Epithelial cell of esophagus (primary cell): ENCODE measurements at places on chromosomes 5 and 9.

GRCh38 chr9:14687042-14687719, 6.1 kb downstream of the ZDHHC21 start:
- DNase-seq, result peak; percentile 55

DNA sequence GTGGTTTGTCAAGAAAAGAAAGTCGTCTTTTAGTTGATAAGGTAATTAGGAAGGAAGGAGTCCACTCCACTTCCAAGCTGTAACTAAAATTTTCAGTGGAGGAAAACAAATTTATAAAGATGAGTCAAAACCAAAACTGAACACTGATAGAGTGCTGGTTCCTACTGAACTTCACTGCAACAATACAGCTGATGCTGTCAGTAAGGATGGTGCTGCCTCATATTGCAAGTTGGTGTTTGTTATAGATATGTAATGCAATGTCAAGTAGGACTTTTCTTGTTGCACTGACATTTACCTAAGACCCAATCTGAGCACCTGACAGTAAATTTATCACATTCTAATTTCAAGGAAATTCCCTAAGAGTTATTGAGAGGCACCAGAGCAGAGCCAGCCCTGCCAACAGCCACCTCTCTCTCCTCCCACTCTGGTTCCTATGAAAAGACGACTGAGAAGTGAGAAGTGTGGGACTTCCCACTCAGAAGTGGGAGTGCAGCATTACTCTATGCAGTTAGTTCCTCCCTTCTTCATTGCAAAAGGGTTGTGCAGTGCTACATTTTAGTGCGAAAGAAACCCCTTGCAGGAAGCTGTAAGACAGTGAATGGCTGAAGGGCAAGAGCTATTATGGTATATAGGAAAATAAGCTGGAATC, 350.8 kb downstream of the NFIB start:
- DNase-seq, result no peak

DNA sequence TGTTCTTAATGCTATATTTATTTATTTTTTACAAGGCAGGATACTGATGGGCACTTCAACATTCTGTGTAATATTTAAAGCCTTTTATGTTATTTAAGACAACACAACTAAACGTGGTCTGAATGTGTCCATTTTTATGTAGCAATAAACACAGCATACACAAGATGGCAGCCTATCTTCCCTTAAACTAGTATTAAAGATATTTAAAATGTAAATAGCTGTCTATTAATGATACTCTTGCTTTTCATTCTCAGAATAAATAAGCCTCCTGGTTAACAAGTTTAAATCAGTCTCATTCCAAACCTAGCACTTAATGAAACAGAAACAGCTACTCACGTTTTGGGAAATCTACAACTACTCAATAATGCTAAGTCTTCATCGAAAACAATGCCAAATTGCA, 315.7 kb downstream of the MCTP1 start:
- peak; percentile 29 for DNase-seq

DNA sequence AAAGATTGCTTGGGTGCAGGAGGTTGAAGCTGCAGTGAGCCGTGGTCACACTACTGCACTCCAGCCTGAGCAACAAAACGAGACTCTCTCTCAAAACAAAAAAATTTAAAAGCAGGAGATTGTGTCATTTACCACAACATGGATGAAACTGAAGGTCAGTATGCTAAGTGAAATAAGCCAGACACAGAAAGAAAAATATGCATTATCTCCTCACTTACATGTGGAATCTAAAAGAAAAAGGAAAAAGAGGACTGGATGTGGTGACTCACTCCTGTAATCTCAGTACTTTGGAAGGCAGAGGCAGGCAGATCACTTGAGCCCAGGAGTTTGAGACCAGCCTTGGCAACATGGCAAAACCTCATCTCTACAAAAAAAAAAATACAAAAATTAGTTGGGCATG, 146.8 kb upstream of the DAPK1 start:
- DNase-seq, result no peak

DNA sequence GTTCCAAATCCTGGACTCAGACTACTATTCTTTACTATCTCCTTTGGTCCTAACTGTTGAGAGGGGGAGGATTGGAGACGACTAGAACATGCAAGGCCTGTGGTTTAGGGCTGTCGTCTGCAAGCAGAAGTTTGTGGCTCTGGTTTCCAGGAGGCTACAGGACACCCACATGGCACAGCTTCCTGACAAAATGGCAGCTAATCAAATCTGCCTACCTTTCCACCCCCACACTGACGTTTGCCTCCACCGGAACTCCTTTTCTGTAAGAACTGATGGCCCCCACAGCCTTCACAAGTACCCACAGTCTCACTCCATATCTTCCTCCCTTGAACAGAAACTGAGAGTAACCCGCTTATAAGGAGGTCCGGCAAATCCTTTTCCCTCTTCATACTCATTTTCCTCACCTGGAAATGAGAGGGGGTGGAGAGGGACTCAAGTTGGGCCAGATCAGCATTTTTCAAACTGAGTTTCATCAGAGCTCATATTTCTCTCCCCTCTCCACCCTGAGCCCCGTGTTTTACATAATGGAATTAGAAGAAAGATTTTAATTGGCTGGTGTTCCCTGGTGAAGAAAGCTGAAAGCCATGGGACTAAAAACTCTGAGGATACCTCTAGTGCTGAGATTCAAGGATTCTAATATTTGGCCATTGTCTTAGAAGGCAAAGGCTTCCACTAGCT, 5.2 kb downstream of the SLC31A2 start:
- DNase-seq, result no peak

- DNase-seq, result no peak
Measured at GRCh38 chr5:170562875-170563228, 59.0 kb downstream of the KCNIP1 start.

GRCh38 chr9:133881671-133882381, 110.3 kb downstream of the VAV2 start:
- DNase-seq, result peak; percentile 85

DNA sequence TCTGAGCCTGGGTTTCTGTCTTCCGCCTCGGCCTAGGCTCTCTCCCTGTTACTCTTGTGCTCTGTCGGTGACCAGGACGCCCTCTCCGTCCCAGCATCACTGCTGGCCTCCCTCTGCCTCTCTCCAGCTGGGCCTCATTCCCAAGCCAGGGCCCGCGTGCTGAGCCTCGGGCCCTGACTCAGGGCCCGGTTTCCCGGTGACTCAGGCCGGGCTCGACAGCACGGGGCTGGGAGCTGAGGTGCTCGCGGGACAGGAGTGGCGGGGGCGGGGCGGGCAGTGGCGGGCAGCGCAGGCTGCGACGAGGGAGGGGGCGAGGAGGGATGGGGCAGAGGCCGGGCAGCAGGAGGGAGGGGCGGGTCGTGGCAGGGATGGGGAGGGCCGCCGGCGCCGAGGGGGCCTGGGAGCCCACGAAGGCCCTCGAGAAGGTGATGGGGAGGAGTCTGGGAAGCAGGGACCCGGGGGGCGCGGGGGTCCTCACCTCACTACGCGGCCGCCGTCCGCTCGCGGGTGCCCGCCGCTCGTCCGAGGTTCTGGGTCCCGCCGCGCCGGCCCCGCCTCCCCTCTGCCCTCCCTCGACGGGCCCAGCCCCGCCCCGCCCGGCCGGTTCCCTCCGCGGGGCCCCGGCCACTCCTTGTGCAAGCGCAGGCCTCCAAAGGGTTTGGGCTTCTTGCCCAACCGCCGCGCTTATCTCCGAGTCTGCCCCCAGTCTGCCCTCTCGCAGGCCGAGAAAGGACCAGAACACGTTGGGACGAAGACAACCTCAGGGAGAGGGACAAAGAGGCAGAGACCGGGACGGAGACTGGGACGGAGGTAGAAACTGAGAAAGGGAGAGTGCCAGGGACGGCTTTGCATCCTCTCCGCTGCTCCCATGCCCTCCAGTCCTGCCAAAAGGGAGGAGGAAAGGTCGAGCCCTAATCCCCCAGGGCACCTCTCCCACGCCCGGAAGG, at the start of gene ARAP3:
Gene ARAP3 (minus strand): TSS at position 536 of the 947 bp plus-strand sequence. CDS start 1,744 bp downstream, outside the sequence.
- peak; percentile 89 for DNase-seq
